Amniotic stem cell (primary cell): ENCODE measurements at places on chromosomes 16 and 17.
A peak's percentile ranks its signal among the peaks of the same experiment; 100 is the strongest.

- no peak for DNase-seq
Measured at GRCh38 chr16:58086381-58087208, 42.6 kb downstream of the CFAP20 start.

DNA sequence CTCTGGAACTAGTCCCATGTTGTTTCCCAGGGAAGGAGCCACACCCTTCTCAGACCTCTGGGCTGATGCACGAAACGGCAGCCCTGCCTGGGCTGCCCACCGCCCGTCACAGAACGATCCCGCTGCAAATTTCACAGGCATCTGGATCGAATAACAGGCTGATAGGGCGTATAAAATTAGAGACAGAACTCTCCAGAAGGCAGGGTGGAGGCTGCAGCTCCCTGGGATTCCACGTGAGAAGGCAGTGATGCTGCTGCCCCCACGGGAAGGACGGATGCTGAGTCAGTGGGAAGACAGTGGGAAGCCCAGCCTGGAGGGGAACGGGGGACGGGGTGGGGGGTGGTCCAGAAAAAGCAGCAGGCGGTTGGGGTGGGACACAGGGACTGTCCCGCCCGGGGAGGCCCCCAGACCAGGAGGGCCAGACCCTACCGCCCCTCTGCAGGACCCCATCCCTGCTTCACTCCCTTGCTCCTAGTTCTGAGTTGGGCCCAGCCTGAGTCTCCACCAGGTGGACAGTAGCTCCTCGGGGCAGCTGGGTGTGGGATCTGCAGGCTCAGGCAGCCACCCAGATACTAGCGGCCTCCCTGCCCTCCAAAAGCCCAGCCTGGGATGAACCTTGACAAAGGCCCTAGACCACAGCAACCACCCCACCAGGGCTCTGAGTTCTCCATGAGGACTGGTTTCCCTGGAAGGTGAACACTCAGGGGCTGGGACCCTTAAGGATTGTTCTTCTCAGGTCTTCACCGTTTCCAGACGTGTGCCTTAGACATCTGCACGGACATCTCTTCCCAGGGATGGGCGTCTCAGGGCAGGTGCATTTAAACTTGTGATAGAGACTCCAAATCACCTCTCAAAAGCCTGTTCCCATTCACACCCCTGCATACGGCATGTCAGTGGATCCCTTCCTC, 117.8 kb downstream of the METRNL start:
- no peak for DNase-seq

GRCh38 chr17:39753514-39754160, 15.9 kb downstream of the GRB7 start:
- DNase-seq, result no peak

DNA sequence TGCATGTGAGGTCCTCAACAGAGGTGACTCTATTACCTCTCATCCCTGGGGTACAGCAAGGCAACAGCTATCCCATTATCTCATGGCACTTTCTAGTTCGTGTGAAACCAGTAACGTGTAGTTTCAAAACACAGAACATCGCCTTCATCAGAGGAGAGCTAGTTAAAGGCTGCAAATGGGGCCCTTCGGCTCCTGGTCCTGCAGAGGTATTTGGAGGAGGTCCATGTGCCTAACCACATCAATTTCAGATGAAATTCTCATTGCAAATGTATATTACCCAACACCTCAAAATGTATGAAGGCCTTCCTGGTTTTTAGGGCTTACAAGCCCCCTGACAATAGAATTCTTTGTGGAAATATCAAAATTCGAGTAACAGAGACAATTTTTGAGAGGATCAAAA, 95.7 kb upstream of the PSMD7 start:
- DNase-seq, result no peak

GRCh38 chr16:27317320-27317719, 3.5 kb downstream of the IL4R start:
- DNase-seq, result no peak

GRCh38 chr17:20083156-20083859, 74.1 kb downstream of the SPECC1 start:
- DNase-seq, result no peak

GRCh38 chr16:18943414-18943813, 17.2 kb upstream of the SMG1 start:
- no peak for DNase-seq

GRCh38 chr16:67407176-67407787, 9.0 kb downstream of the ZDHHC1 start:
- no peak for DNase-seq

GRCh38 chr17:55959756-55960155, 193.5 kb upstream of the ANKFN1 start:
- DNase-seq, result no peak

DNA sequence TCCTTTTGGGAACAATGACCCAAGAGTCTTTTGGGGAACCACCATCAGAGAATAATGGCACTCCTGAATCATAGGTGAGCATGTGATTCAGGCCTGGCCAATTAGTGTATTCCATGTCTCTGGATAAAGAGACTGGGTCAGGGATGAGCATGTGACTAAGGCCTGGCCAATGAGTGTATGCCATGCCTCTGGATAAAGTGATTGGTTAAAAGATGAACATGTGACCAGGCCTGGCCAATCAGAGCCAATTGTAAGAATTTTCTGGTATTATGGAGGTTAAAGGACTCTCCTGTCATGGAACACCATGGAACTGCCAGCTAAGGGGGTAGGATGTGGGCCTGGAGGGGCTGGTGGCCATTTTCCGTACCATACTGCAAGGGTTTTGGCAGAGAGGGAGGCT, 194.3 kb downstream of the C16orf78 start:
- DNase-seq, result no peak

GRCh38 chr17:29584452-29585079, 4.9 kb downstream of the GIT1 start:
- no peak for DNase-seq

GRCh38 chr16:83738923-83739503, 68.8 kb upstream of the HSBP1 start:
- DNase-seq, result no peak

DNA sequence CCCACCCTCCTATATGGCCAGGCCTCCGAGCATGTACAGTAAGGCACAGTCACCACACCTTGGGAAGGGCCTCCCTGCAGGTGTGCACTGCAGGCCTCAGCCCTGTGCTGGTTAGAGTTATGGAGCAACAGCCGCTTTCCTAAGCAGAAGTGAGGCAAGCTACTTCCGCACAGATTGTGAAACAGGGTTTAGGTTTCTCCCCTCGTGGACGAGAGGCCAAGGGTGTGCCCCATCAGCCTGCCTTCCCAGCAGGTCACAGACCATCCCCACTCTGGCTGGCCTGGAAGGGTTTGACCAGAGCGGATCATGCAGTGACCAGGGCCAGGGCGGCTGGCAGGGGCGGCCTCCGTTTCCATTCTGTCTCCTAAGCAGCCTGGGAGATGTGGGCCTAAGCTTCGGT, 4.7 kb downstream of the MSRB1 start:
- no peak for DNase-seq

- DNase-seq, result no peak
Measured at GRCh38 chr17:83050651-83051395, 28.6 kb upstream of the METRNL start.

GRCh38 chr16:56506941-56507340, 12.9 kb downstream of the BBS2 start:
- peak; percentile 53 for DNase-seq

- DNase-seq, result peak; percentile 46
Measured at GRCh38 chr16:74743668-74744299, 30.8 kb downstream of the FA2H start.

GRCh38 chr17:40358323-40359038, 6.1 kb downstream of the GJD3 start:
- DNase-seq, result peak; percentile 78

DNA sequence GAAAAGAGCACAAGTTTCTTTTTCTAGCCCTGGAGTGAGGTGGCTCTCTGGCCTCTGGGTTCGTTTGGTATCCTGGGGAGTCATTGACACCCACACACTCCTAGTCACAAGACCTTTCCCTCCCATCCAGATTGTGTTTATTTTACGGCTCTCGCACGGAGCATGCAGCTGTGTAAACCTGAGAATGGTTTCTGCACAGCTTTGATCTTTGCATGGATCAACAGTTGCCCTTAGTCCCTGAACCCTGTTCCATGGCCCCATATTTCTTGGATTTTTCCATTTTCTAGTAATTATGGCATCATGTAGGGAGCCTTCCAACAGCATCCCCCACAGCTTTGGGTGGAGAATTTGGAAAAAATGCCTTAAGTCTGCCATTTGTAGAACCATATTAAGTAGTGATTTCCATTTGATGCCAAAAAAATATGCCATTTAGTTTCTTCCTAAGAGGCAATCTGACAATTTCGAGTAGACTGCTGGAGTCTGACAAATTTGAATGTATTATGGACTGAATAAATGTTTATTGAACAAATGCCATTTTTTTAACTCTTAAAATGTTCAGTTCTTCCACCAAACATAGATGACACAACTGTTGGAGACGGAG, 197.7 kb downstream of the WWOX start:
- no peak for DNase-seq

DNA sequence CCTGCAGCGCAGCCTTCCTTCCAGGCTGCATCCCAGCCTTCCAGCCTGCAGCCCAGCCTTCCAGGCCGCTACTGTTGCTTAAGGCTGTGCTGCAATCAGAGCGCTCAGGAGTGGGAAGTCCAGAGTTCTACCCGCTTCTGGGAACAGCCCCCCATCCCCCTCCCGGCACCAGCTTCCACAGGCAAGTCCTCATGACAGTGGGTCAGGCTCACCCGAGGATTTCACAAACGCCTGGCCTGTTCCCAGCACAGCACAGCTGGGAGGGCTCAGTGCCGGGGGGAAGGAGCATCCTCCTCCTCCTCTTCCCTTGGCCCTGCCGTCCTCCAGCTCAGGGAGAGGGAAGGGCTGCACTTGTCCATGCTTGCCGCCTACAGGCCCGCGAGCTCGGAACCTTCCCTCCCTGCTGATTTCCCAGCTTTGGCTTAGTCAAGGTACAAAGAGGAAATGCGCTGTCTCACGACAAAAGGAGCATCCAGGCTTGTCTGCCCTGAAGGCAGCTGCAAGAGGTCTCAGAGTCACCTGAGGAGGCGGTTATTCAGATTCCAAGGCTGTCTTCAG, 8.3 kb downstream of the SOCS3 start:
- no peak for DNase-seq

DNA sequence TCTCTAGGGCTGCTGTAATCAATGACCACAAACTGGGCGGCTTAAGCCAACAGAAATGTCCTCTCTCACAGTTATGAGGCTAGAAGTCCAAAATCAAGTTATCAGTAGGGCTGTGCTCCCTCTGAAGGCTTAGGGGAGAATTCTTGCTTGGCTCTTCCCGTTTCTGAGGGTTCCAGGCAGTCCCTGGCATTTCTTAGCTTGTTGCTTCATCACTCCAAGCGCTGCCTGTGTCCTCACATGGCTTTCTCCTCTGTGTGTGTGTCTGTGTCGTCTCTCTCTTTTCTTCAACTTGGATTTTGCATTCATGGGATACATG, 13.7 kb upstream of the CDC42EP4 start:
- no peak for DNase-seq

- DNase-seq, result no peak
Measured at GRCh38 chr17:4747847-4748246, 8.1 kb upstream of the CXCL16 start.

GRCh38 chr16:4323845-4324488, 8.1 kb downstream of the GLIS2 start:
- DNase-seq, result no peak

DNA sequence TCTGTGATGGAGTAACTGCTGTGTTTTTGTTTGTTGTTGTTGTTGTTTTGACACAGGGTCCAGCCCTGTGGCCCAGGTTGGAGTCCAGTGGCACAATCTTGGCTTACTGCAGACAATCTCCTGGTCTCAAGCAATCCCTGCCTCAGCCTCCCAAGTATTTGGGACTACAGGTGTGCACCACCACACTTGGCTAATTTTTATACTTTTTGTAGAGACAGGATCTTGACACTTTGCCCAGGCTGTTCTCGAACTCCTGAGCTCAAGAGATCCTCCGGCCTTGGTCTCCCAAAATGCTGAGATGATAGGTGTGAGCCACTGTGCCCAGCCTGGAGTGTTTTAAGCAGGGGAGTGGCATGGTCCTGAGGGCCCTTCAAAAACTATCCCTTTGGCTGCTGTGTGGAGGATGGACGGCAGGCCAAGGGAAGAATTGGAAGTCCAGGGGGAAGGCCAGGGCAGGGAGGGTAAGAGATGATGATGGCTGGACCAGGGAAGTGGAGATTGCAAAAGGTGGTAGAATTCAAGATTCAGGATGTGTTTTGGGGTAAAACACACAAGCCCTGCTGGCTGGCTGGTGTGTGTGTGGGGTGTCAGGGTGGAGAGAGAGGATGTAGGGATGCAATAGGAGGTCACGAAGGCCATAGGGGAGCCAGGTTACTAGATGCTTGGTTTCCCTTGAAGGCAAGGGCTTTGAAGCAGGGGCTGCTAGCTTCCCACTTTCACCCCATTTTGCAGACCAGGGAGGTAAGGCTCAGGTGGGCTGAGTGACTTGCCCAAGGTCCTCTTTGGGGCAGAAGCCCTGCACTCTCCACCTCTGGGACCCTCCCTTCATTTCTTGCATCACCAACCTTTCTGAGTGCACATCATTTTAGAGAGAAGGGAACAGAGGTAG, 18.8 kb upstream of the PLLP start:
- no peak for DNase-seq

DNA sequence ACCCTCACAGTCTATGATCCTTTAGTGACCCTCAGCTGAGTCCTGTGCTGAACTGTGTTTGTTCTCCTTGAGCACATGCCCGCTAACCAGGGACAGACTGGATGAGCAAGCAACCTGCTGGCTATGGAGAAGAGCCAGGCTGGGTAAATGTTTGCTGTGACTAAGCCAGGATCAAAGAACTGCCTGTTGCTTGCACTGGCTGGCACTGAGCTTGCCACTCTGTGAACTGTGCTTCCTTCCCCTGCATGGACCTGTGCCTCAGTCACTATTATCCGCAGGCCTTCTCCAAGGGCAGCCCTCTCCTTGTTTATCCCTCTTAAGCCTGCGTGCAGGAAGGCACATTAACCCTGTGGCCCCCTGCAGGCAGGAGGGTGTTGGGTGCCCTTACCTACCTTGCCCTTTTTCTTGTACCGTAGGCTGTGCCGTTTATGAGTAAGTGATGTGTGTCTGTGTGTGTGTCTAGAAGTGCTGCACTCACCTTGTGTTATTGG, 7.4 kb downstream of the PNPO start:
- no peak for DNase-seq

DNA sequence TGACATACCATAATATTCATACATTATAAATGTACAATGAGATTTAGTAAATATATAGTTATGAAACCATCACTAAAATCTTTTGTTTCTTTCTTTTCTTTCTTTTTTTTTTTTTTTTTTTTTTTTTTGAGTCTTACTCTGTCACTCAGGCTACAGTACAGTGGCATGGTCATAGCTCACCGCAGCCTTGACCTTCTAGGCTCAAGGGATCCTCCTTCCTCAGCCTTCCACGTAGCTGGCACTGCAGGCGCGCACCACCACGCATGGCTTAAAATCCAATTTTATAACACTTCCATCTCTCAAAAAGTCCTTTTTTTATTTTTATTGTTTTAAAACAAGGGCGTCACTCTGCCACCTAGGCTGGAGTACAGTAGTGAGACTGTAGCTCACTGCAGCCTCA, 41.1 kb downstream of the ZNRF1 start:
- no peak for DNase-seq

- no peak for DNase-seq
Measured at GRCh38 chr17:49777563-49777962, 10.9 kb upstream of the KAT7 start.
